Esophagus squamous epithelium (tissue), 5 donors: ENCODE measurements at places on chromosomes 4 and X. TPM values are rescaled to one million over a fixed set of nuclear protein-coding genes. Genes with fewer than 3 reads are reported as not detected.

DNA sequence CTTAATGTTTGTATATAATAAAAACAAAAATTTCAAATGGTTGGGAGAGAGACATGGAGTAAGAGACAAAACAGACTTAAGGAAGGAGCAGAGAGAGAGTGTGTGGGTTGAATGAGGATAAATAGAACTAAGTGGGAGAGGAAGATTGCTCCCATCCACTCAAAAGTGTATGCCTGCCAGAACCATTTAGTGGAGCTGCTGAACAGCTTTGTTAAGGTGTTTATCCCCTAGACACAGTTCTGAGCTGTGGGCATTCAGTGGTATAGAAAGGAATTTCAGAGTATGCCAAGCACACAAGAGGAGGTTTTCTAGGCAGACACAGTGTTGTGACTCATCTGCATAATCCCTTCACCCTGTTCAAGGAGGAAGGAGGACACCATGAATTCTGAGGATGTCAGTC is 508.6 kb upstream of the EPHA5 start:
- H3K36me3 ChIP-seq, result no peaks in the 10 kb centered on the region
- DNase-seq, result no peak
- H3K4me3 ChIP-seq, result no peak overlapping the region
- no peak overlapping the region for H3K27ac ChIP-seq
- H3K27me3 ChIP-seq, result no peaks in the 10 kb centered on the region
- no peaks in the 10 kb centered on the region for H3K4me1 ChIP-seq

DNA sequence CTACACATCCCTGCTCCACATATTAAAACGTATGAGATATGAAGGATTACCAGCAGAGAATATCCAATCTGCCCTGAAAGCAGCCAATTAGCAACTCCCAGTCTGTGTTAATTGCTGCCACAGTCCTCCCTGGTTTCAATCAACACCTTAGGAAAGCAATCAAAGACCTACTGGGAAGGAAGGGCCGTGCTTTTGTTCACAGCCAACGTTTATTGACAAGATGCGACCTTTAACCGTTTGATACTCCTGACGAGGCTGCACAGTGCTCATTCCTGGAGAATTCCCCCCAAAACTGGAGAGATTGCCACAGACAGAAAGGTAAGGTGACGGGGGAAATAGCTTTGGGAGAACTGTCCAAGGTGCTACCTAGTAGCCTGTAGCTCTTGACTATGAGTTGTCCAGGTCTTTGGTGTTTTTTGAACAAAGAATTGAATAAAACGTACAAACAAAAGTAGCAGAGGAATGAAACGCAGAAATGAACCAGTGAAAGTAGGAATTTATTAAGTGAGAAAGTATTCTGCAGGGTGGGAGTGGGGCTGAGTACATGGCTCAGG is 596.5 kb downstream of the NLGN4X start:
- H3K4me3 ChIP-seq, result no peak overlapping the region
- no peaks in the 10 kb centered on the region for H3K36me3 ChIP-seq
- H3K4me1 ChIP-seq, result no peaks in the 10 kb centered on the region

- H3K36me3 ChIP-seq, result peaks cover 79% of the 10 kb centered on the region
- H3K4me1 ChIP-seq, result no peaks in the 10 kb centered on the region
- H3K4me3 ChIP-seq, result no peak overlapping the region
- no peak for DNase-seq
- H3K27me3 ChIP-seq, result no peaks in the 10 kb centered on the region
- no peak overlapping the region for H3K27ac ChIP-seq
These were observed 54.1 kb downstream of the PHF8 start for GRCh38 chrX:53990171-53990570.

DNA sequence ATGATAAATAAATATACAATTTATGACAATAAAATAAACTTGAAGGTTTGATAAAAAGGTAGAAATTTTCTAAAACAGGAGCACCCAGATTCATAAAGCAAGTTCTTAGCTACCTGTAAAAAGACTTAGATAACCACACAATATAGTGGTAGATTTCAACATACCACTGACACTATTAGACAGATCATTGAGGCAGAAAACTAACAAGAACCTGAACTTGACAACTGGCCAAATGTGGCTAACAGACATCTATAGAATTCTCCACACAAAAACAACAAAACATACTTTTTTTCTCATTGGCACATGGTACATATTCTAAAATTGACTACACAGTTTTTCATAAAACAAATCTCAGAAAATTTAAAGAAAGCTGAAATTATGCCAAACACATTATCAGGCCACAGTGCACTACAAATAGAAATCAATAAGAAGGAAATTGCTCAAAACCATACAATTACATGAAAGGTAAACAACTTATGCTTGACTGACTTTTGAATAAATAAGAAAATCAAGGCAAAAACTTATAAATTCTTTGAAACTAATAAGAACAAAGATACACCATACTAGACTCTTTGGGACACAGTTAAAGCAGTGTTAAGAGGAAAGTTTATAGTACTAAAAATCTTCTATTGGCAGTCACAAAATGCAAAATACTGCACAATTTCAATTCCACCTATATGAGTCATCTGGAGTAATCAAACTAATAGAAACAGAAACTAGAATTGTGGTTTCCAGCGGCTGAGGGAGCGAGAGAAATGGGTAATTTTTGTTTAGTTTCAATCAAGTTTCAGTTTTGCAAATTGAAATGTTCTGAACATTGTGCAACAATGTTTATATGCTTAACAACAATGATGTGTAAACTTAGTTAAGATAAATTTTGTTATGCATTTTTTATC is 925.6 kb downstream of the SH3BGRL start:
- DNase-seq, result no peak
- no peaks in the 10 kb centered on the region for H3K27me3 ChIP-seq
- no peak overlapping the region for H3K4me3 ChIP-seq
- no peaks in the 10 kb centered on the region for H3K4me1 ChIP-seq
- H3K36me3 ChIP-seq, result no peaks in the 10 kb centered on the region

DNA sequence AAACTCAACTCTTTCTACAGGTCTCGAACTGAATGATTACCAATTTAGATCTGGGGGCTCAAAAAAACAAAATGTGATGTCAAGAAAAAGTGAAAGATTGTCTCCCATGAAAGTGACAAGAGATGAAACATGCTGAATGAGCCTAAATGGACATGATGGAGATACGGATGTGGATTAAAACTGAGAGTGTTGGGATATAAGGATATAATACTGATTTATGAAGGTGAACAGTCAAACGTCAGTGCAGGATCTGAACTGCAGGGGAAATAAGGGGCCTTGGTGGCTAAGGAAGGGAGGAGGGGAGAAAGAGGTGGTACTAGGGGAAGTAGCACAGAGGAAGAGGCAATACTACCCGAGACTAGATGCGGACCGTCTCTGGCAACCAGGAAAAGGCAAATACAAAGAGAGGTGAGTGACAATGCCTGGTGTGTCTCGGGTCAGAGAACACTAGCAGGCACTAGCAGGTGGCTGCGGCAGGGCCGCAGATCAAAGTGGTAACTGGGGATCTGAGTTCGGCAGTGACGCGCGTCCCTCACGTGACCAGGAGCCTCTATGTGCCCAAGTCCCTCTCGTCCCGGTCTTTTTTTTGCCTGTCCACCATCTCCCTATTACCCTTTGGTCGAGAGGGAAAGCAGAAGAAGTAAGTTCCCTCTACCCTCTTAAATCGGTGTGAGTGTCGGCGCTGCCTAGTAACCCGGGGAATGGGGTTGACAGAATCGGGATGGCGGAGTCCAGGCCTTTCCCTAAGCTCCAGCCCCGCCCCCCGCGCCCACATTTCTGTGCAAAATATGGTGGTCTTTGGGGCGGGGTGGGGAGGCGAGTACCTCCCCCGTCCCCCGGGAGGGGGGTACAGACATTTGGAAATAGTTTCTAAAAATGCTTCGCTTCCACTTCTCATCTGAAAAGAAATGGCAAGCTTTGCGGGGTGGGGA is at the start of gene TCEAL1:
TSS of gene TCEAL1 (plus strand) at position 590 of the 932 bp plus-strand sequence. CDS start 942 bp downstream, outside the sequence.
- H3K27ac ChIP-seq, result peak within 1 kb of the TSS; percentile 82
- H3K36me3 ChIP-seq, result no peaks in the 10 kb centered on the region
- no peaks in the 10 kb centered on the region for H3K27me3 ChIP-seq

DNA sequence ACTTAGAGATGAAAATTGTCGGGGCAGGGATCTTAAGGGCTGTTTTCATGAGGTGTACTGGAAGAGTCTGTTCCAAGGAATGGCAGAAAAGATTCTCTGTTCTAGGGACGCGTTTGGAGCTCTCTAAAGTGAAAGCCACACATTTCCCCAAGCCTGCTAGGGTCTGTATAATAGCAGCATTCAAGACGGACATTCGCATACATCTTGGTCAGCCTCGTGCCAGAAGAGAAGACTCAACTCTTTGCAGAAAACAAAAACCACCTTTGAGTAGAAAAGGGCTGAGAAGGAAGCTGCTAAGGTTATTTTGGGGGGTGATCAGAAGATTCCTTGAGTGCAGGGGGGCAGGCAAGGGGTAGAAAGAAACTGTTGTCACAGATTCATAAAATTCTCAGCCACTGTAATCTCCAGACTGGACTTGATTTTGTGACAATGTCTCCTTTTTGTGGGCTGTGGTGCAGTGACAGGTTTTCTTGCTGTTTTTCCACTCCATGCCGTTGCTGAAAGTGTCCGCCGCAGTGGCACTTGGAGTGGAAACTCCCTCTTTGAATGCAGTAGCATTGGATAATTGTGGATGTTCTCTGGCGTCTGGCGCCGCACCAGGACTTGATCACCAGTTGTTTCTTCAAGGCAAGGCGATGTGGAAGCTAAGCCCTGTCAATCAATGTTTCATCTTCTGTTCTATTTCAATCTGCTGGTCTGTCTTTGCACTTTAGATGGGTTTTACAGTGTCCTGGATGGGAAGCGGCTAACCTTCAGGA is 2.9 kb downstream of the GYG2 start:
- peaks cover 6% of the 10 kb centered on the region for H3K4me1 ChIP-seq
- H3K4me3 ChIP-seq, result no peak overlapping the region
- no peaks in the 10 kb centered on the region for H3K27me3 ChIP-seq
- H3K27ac ChIP-seq, result no peak overlapping the region

DNA sequence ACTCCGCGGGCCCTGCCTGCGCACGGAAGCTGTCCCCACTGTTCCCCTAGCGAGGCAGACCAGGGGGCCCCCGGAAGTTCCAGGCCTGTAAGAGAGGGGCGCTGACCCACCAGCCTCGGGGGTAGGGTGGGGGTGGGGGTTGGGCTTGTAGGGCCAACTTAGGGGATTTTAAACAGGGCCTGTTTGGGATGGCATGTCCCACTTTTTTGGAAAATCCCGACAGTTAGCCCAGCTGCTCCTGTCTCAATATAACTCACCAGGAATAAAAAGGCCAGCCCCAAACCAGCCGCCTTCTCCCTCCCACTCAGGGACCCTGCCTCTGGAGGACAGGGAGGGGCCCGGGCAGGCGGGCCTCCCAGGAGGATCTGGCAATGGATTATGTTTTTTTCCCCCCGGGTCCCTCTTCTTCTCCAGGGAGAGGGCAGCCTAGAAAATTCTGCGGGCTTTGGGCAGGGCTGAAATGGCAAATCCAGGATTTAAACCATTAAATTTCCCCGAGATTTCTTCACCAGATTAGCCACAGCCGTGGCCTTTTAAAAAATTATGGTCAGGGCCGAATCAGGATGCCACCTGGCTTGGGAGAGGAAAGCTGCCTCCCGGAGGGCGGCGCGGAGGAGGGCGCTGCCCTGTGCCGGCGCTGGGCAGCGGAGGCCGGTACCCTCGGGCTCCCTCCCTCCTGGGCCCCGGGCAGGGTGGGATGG is 957 bp downstream of the PPP2R2C start:
- H3K4me1 ChIP-seq, result peaks cover 20% of the 10 kb centered on the region
- peak overlapping the region; percentile 83 for H3K27ac ChIP-seq
- DNase-seq, result no peak
- no peaks in the 10 kb centered on the region for H3K36me3 ChIP-seq

DNA sequence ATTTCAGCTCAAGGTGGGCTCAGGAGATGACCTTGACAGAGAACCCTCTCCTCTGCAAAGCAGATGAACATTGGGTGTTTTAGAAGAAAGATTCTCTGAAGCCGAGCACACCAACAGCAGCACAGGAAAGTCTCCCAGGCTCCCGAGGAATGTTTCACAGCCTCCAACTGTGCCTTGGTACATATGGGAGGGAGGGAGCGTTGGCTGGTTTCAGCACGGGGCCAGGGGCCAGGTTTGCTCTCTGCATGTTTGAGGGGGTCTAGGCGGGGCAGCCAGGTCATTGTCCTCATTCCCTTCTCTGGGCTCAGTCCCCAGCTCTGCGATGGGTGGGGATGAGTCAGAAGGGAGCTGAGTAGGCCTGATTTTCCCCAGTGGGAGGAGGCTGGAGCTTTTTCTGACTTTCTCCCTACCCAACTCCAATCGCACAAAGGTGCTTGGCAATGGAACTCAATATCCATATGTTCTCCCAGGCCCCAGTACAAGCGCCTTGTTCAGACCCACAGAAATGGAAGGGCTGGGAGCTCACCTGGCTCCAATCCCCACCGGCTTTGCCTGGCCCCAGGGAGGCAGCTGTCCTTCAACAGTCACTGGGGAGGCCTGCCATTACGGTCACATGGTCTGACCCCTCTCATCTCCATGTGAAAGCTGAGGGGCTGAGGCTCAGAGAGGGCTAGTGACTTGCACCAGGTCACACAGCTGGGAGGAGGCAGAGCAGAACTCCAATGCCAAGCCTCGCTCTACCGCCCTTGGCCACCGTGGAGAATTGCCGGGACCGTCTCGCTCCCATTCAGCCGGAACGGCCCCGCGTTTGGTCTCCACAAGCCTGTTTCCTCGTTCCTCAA is 108.4 kb upstream of the AFAP1 start:
- peaks cover 25% of the 10 kb centered on the region for H3K4me1 ChIP-seq
- H3K4me3 ChIP-seq, result no peak overlapping the region
- peaks cover 13% of the 10 kb centered on the region for H3K36me3 ChIP-seq

DNA sequence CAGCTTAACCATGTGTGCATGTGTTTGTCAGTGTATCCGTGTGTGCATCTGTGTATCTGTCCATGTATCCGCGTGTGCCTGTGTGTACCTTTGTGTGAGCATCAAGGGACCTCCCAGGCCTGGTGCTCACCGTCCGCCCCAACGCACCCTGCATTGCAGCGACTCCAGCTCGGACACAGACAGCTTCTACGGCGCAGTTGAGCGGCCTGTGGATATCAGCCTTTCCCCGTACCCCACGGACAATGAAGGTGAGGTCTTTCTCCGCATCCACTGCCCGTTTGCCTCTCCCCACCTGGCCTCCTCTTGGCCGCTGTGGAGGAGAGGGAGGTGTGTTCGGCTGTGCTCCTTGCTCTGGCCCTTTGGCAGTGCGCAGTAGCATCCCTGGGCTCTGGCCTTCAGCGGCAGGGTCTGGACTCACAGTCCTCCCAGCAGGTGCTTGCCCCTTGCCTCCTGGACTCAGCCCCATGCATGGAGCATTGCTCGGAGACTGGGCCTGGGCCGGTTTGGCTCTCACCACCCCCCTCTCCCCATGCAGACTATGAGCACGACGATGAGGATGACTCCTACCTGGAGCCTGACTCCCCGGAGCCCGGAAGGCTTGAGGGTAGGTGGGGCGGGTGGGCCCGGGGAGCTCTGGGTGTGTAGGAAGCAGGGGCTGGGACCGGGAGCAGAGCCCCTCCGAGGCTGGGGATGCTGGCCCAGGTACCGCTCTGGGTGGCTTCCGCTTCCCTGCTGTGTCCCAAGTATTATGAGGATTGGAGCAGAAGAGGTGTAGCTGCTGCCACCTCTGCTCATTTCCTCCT is 16.4 kb upstream of the ADD1 start:
- H3K4me1 ChIP-seq, result no peaks in the 10 kb centered on the region
- peaks cover 57% of the 10 kb centered on the region for H3K36me3 ChIP-seq
- no peak overlapping the region for H3K4me3 ChIP-seq
- no peak overlapping the region for H3K27ac ChIP-seq

Gene MAGEA11
- not detected for total RNA-seq

Gene GABRQ
- 0.57 TPM for total RNA-seq

Gene ANKRD50
- 8.9 TPM for total RNA-seq

Gene TBC1D1
- total RNA-seq, result 19.9 TPM

Gene TRO
- 7.1 TPM for total RNA-seq
